ENCODE measurements at places on chromosomes 7 and 10. TPM values are rescaled to one million over a fixed set of nuclear protein-coding genes. Genes with fewer than 3 reads are reported as not detected.

- no peak for DNase-seq
These were observed 32.5 kb downstream of the SUGCT start for GRCh38 chr7:40167291-40167690.

DNA sequence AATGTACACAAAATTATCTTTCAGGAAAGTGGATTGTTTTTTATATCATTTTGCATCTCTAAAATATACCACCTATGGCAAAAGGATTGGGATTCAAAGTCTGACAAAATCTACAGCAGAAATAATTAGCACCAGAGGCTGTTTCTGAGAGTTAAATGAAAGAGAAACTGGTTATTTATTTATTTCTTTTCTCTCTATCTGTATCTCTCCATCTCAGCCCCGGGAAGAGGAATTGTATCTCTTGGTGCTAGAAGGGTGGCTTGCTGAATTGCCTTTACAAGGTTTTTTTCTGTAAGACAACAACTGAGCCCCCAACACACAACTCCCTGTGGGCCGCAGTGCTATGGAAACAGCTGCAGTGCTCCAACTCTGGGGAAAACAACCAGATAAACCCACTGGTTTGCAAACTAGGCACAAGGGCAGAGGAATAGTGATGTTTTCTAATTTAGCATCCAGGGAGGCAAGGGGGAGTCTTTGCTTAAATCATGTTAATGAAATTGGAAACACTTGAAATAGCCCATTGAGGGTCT lies 249.0 kb downstream of the KCNMA1 start:
- no peak for DNase-seq

DNA sequence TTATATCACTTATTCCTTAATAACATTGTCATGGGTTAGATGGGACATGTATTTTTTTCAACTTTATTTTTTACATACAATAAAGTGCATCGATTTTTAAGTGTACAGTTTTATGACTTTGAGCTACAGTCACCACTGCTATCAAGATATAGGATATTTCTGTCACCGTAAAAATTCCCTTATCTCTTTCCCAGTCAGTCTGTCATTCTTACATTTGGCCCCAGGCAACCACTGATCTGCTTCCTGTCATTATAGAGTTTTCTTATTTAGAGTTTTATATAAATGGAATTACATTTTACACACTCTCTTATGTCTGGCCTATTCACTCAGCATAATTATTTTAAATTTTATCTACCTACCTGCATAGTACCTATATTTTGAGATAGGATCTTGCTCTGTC lies 145.2 kb downstream of the AUTS2 start:
- DNase-seq, result no peak

DNA sequence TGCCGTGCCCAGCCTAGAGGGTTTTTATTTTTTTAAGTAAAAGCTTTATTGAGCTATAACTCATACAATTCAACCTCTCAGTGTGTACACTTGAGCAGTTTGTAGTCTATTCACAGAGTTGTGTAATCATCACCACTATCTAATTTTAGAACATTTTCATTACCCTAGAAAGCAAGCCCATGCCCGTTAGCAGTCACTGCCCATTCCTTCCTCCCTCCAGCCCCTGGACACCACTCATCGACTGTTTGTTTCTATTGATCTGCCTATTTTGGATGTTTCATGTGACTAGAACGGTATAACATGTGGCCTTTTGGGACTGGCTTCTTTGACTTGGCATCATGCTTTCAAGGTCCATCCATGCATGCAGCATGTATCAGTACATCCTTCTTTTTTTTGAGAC lies 25.7 kb upstream of the SEC61A2 start:
- DNase-seq, result no peak

- no peak for DNase-seq
These were observed 134.5 kb downstream of the WNT2 start for GRCh38 chr7:117188376-117188775.

DNA sequence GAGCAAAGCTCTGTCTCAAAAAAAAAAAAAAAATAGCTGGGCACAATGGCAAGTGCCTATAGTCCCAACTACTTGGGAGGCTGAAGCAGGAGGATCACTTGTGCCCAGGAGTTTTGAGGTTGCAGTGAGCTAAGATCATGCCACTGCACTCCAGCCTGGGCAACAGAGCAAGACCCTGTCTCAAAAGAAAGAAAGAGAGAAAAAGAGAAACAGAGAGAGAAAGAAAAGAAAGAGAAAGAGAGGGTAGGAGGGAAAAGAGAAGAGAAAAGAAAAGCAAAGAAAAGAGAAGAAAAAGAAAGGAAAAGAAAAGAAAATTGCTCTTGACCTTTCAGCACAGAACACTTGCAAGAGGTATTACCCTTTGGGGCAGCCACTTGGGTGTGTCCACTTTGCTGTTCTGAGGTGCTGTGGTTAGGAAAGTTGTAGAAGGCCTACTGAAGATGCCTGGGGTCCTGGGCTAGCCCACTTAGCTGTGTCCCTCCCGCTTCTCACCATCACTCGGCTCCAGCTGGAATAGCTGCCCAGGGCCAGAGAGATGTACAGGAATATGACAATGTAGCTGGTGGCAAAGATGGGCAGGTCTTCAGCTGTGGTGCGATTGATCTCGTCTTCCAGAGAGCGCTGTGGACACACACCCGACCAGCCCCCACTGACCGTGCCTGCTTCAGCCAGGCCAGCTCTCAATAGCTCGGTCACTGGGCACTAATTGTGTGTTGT lies 5.6 kb downstream of the NPC1L1 start:
- DNase-seq, result no peak

DNA sequence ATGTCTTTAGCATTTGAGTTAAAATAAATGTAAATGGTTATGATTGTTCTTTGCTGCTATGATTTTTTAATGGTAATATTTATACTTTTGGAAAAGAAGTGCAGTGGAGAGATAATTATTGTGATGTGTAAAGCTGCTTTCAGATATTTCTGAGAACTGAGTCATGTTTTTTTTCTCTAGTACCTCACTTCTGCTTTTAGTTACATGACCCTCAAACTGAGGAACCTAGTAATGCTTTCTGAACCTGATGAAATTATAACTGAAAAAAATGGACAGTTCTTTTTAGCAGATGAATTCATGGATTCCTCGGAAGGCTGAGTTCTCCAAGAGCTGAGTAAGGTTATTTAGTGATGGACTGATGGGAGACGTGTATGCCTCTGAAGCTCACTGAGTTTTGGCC lies 167.8 kb downstream of the CDCA7L start:
- no peak for DNase-seq

- DNase-seq, result no peak
These were observed 190.3 kb upstream of the SHH start for GRCh38 chr7:156002362-156003066.

DNA sequence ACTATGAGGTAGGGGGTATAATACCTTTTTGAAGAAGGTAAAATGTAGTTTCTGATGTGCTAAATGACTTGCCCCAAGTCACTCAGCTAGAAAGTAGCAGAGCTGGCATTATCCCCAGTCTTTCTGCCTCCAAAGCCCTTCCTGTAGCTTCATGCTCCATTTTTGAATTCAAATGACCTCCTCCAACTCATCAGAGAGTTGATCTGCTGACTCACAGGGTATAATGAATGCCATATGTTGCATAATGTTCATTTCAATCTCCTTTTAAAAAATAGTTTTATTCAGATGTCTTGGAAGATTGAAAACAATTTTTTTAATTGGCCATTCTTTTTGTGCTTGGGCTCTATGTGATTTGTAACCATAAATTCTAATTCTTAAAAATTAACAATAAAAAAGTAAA lies 272.8 kb upstream of the IMMP2L start:
- peak; percentile 43 for DNase-seq

GRCh38 chr7:296373-296945 lies 6.5 kb downstream of the FOXL3 start:
- no peak for DNase-seq

The ZNF786 gene
- polyA plus RNA-seq, result 2.2 TPM

The PRTFDC1 gene
- polyA plus RNA-seq, result 46.8 TPM

The AMPH gene
- polyA plus RNA-seq, result 17.3 TPM

The SEMA3E gene
- polyA plus RNA-seq, result 0.06 TPM

The MACROH2A2 gene
- polyA plus RNA-seq, result 21.8 TPM

The FANK1 gene
- polyA plus RNA-seq, result 2.8 TPM
